ENCODE measurements at places on chromosomes 11 and 22. TPM values are rescaled to one million over a fixed set of nuclear protein-coding genes. Genes with fewer than 3 reads are reported as not detected.

LMO1 gene
- not detected for total RNA-seq

PRG2 gene
- 1.7 TPM for total RNA-seq

- no peak for DNase-seq
- no peak overlapping the region for H3K4me3 ChIP-seq
- no peaks in the 10 kb centered on the region for H3K36me3 ChIP-seq
- no peaks in the 10 kb centered on the region for H3K27me3 ChIP-seq
- no peak overlapping the region for H3K27ac ChIP-seq
Observed at GRCh38 chr11:3123761-3124733, 41.1 kb downstream of the OSBPL5 start.

GRCh38 chr11:111456859-111457730 is 55.1 kb downstream of the BTG4 start:
- H3K4me3 ChIP-seq: no peak overlapping the region
- H3K36me3 ChIP-seq: no peaks in the 10 kb centered on the region
- H3K4me1 ChIP-seq: no peaks in the 10 kb centered on the region
- DNase-seq: no peak

GRCh38 chr22:25970999-25971811 is 198.1 kb upstream of the SEZ6L start:
- DNase-seq: peak; percentile 37
- peaks cover 7% of the 10 kb centered on the region for H3K4me1 ChIP-seq
- H3K27me3 ChIP-seq: no peaks in the 10 kb centered on the region

DNA sequence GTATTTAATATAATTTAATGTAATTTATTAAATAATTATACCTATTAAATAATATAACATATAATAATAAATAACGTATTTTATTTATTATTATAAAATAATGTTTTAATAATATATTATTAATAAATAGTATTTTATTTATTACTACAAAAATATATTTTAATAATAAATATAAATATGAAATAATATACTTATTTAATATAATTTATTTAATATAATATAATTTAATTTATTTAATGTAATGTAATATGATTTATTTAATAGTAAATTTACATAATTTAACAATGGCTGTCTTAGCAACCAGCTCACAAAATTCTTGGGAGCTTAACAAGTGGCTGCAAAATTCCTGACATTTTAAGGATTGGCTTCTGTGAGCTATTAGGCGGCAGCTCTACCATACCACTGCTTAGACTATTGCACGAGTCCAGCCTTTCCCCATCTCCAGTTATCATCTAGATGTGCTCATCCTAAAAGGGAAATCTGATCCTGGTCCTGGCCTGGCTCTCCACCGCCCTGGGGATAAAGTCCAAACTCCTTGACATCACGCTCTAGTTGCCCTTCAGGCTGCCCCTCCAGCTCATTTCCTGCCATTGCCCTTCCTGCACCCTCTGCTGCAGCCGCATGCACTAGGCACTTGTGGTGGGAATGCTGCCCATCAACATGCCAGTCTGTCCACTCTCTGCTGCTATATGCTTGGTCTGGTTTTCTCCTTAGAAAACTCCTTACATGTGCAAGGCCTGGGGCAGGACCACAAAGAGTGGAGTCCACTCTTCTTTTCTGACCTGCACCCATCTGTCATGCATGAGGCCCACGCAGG is 9.8 kb downstream of the MMP20 start:
- no peak for DNase-seq
- H3K4me3 ChIP-seq: no peak overlapping the region
- H3K27ac ChIP-seq: no peak overlapping the region
- H3K36me3 ChIP-seq: no peaks in the 10 kb centered on the region
- H3K4me1 ChIP-seq: peaks cover 17% of the 10 kb centered on the region

GRCh38 chr22:47398491-47398890 is 636.0 kb downstream of the TBC1D22A start:
- no peaks in the 10 kb centered on the region for H3K27me3 ChIP-seq
- no peak overlapping the region for H3K4me3 ChIP-seq
- DNase-seq: no peak
- H3K27ac ChIP-seq: no peak overlapping the region
- H3K4me1 ChIP-seq: no peaks in the 10 kb centered on the region
- no peaks in the 10 kb centered on the region for H3K36me3 ChIP-seq

DNA sequence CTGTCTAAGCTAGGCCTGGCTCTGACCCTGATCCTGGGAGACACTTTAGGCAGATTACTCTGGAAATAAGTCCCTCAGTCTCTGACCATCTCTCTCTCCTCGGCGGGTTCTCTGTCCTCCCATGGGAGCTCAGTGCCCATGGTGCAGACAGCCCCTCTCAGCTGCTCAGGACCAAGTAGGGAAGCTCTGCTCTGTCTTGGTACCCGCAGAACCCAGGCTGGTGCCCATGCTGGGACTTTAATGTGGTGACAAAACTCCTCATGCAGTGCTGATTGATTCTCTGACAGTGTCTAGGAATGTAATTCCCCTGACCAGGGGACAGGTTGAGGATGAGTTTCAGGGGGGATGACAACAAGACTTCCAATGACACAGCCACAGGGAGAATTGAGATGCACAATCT is 30.3 kb upstream of the GGTLC2 start:
- H3K27me3 ChIP-seq: no peaks in the 10 kb centered on the region
- no peak for DNase-seq
- no peaks in the 10 kb centered on the region for H3K36me3 ChIP-seq
- H3K4me1 ChIP-seq: peaks cover 24% of the 10 kb centered on the region
- H3K27ac ChIP-seq: no peak overlapping the region

DNA sequence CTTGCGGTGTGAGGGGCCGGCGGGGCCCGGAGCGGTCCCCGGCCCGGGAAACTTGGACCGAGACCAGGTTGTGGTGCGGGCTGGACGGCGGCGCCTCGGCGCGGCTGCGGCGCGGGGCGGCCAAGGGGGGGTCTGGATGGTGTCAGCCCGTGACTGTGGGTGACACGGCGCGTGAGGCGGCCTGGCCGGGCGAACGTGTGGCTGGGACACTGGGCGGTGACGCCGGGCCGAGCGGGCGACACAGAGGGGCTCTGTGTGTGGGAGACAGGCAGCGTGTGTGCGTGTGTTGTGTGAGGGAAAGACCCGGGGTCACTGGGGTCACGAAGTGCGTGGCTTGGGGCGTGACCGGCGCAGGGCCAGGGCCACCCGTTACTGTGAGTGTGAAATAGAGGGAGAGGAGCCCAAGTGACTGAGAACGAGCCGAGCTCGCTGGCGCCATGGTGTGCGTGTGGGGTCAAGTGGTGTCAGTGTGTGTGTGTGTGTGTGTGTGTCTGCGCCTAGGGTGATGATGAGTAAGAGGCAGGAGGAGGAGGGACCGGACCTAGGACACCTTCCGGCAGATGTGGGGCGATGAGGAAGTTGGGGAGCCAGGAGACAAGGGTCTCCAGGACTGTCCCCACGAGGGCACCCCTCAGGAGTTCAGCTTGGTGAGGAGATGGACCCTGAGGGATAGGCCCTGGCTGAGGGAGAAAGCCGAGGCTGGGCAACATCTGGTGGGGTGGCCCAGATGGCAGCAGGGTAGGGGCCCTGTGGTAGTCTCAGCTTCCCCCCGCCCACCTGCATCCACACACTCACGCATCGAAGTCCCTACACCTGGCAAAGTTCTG is 817 bp downstream of the RELT start:
- no peaks in the 10 kb centered on the region for H3K36me3 ChIP-seq
- H3K4me1 ChIP-seq: peaks cover 48% of the 10 kb centered on the region
- no peak for DNase-seq
- no peaks in the 10 kb centered on the region for H3K27me3 ChIP-seq
- H3K4me3 ChIP-seq: peak overlapping the region; percentile 81

- H3K27ac ChIP-seq: peak overlapping the region; percentile 86
- peaks cover 33% of the 10 kb centered on the region for H3K4me1 ChIP-seq
- peaks cover 11% of the 10 kb centered on the region for H3K36me3 ChIP-seq
- H3K4me3 ChIP-seq: peak overlapping the region; percentile 85
- no peaks in the 10 kb centered on the region for H3K27me3 ChIP-seq
Observed at GRCh38 chr22:46288846-46289243, 7.8 kb upstream of the GTSE1 start.

DNA sequence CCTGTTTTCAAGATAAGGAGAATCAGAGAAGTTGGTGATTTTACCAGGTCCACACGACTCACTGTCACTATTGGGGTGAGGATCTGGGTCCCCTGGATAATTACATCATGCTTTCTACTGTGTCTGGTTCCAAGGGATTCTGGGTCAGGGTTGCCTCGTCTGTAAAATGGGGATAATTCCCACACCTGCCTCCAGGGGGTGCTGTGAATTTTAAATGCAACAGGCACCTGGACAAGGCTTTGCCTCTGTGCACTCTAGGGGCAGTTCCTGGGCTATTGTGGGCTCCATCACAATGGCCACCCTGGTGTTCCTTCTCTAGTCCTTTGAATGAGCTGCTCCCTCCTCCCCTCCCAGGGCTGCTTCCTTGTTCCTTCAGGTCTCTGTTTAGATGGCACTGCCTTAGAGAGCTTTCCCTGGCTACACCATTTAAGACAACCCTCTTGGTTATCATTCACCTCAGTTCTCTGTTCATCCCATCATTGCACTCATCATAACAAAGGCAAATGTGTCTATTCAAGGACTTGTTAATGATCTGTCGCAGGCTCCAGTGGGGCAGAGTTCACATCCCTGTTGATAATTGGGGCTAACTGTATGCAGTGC is 178.6 kb downstream of the MIAT start:
- H3K27me3 ChIP-seq: no peaks in the 10 kb centered on the region
- H3K36me3 ChIP-seq: no peaks in the 10 kb centered on the region
- no peak for DNase-seq
- H3K4me3 ChIP-seq: no peak overlapping the region
- H3K4me1 ChIP-seq: no peaks in the 10 kb centered on the region

- H3K27me3 ChIP-seq: no peaks in the 10 kb centered on the region
- peaks cover 17% of the 10 kb centered on the region for H3K4me1 ChIP-seq
- no peak overlapping the region for H3K27ac ChIP-seq
- DNase-seq: no peak
- no peaks in the 10 kb centered on the region for H3K36me3 ChIP-seq
Observed at GRCh38 chr11:94131718-94132115, 3.1 kb downstream of the PANX1 start.
